ENCODE measurements at places on chromosomes 3 and 15.

DNA sequence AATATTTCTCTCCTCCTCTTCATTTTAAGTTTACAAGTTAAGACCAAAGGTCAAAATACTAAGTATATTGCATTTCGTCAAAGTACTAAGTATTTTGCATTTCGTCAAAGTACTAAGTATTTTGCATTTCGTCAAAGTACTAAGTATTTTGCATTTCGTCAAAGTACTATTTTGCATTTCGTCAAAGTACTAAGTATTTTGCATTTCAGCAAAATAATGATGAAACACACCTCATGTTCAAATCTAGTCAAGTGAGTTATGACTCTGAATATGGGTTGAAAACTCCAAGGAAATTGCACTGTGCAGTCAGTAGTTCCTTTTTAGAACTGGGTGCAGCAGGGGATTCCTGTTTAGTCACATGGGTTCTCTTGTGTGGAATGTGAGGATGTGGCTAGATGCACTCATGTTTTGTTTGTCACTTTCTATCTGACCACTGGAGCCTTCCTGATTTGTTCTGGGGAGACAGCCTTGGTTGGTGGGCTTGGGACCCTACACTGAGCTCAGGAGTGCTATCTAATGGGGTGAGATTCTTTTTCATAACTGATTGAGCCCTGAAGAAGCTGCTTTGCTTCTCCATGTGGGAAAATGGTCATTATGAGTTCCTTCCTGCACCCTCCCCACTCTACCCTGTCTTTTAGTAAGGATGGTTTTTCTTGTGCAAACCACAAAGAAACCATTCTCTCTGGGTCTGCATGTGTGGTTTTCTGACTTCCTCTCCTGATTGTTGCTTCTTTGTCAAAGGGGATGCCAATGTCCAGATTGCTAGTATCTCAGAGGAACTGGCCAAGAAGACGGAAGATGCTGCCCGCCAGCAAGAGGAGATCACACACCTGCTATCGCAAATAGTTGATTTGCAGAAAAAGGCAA lies 73.4 kb downstream of the CCK start:
- no peak for DNase-seq

DNA sequence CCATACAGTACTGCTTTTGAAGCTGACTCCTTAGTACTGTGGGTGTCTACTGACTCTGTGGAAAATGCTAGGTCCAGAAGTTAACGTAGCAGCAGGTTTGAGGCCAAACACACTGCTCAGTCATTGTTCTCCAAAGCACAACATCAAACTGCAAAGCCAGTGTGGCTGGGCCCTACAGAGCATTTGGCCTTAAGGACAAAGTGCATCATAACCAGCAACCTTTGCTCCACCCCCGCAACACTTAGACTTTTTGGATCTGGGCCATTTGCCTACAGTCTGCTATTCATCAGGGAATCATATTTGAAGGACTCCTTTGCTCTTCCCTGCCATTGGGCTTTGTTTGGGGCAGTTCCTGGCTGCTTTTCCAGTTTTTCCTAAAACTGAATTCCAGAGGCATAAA lies 43.1 kb upstream of the ARL6 start:
- DNase-seq = no peak

DNA sequence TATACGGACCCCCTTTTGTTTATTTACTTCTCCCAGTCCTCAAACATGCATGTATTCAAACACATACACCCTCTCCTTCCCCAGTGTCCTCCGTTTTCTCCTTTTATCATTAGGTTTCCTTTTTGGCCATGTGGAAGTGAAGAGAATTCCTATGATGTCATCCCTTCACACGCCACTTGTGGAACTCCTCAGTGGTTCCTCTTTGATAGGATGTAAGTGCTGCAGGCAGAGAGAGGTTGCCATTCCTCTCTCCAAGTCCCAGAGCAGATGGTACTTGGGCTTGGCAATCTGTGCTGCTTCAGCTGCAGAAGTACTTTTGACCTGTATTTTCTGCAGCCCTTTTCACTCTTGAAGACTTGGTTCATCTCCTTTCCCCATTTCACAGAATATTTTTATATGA lies 32.9 kb upstream of the CRTC3 start:
- DNase-seq = peak; percentile 40

- no peak for DNase-seq
These were observed 260.5 kb downstream of the SCAPER start for GRCh38 chr15:76644646-76645045.

DNA sequence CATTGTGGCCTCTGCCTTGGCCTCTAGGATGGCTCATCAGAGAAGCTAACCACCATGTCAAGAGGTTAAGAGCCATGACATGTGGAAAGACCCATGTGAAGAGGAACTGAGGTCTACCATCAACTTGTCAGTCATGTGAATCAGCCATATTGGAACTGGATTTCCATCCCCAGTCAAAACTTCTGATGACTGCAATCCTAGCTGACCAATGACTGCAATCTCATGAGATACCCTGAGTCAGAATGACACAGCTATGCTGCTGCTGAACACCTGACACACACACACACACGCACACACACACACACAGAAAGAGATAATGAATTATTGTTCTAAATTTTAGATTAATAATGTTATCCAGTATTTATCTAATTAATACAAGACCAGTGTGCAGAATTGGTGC lies 337.5 kb upstream of the LMCD1 start:
- no peak for DNase-seq

- DNase-seq = peak; percentile 87
These were observed 18.1 kb downstream of the FBN1 start for GRCh38 chr15:48627260-48627940.

DNA sequence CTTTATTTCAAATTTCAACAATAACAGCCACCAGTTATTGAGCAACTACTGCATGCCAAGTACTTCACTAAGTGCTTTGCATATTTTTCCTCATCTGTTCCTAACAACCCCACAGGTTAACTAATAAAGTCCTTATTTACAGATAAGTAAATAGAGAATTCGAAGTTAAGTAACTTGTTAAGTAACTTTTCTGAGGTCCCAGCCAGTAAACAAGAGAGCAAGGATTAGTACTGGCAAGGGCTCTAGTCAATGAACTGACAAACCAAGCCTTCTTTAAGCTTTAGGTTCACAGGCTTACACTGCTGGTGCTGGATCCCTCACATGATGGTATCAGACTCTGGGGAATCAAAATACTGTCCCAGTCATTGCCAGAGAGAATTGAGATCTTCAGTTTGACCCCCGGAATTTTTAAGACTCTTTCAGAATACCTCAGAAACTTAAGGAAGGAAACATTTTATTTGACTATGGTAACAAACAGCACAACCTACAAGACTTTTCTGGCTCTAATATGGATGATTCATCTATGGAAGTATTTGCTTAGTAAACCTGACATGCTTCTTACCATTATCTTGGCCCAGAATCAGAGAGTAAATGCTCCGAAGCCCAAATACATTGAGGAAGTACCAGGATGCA lies 16.5 kb downstream of the EMC3 start:
- peak; percentile 85 for DNase-seq

GRCh38 chr15:82134461-82134860 lies 88.6 kb upstream of the MEX3B start:
- no peak for DNase-seq

GRCh38 chr3:152126260-152126659 lies 142.5 kb upstream of the MBNL1 start:
- peak; percentile 36 for DNase-seq

DNA sequence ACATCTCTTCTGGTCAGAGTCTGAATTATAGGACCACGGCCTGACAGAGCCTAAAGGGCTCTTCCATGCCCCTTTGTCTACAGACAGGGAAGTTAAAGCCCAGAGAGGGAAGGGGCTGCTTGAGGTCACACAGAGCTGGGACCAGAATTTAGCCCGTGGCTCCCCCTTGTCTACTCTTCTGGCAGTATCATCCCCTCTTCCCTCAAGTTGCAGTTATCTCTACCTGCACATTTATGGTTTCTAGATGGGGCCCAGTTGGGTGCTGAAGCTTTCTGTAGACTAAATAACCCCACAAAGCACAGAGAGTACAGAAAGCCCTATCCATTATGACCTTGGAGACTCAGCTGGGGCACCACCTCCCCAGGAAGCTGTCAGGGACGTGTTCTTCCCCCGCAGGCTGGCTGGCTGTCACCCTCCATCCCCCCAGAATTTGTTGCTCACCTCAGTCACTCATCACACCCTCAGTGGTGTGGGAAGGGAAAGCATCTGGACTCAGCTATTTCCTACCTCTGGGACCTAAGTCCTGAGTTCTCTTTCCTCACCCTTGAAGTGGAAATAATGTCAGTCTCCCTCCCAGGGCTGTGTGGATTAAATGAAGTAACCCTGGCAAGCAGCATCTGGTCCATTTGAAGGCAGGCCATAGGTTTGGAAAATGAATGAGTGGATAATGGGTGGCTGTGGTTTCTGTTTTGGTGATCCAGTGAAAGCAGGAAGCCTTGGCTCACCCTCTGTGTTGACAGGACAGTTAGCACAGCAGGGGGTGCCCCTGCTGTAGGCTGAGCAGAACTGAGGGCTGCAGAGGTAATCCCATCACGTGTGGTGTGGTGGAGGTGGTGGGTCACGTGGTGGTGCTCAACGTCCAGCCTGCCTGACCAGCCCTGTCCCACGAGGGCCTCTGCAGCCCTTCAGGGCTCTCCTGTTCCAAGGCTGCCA lies 16.3 kb downstream of the ACOX2 start:
- no peak for DNase-seq

- DNase-seq = no peak
These were observed 24.5 kb downstream of the PLXNB1 start for GRCh38 chr3:48405343-48405881.

GRCh38 chr15:36472672-36473071 lies 106.8 kb upstream of the CDIN1 start:
- DNase-seq = no peak

DNA sequence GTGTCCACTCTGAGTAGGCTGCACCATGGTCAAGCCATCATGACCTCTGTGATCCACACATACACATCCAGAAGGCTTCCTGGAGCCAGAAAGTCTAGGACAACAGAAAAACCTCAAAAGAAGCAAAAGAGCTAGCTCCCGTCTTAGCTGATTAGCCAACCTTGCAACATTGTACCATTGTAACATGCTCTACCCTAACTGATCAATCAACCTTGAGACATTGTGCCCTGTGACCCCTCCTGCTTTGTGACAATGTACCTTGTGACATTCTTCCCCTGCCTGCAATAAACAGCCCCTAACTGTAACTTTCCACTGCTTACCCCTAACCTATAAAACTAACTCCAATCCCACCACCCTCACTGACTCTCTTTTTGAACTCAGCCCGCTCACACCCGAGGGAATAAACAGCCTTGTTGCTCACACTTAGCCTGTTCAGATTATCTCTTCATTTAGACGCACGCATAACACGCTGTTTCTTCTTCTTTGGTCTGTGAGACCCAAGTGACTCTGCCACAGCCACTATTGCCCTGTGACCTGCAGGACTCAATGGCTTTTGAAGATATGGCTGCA lies 1104.6 kb downstream of the OTOL1 start:
- no peak for DNase-seq

DNA sequence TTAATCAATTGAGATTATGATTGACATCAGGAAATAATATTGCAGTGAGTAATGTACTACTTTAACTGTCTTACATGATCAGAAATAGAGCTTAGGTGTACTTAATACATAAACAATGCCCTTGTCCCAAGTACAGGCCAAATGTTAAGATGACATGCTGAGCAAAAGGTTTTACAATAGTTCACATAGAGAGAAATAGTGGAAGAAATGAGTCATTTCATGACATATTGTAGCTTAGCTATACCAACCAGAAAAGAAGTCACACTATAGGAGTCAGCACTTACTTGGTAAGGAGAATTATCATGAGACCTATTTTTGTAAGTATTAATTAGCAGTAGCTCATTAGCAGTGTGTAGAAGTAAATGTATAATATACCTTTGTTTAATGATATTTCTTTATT lies 96.4 kb upstream of the NANOGP8 start:
- peak; percentile 16 for DNase-seq

GRCh38 chr3:26472345-26472744 lies 150.2 kb upstream of the LRRC3B start:
- no peak for DNase-seq

GRCh38 chr3:154486949-154487348 lies 57.0 kb upstream of the GPR149 start:
- no peak for DNase-seq

- DNase-seq = no peak
These were observed 28.1 kb upstream of the ELP6 start for GRCh38 chr3:47541583-47542108.

- DNase-seq = no peak
These were observed 13.6 kb upstream of the ONECUT1 start for GRCh38 chr15:52803467-52804306.

- DNase-seq = peak; percentile 31
These were observed 28.9 kb downstream of the CFAP91 start for GRCh38 chr3:119731560-119732343.

DNA sequence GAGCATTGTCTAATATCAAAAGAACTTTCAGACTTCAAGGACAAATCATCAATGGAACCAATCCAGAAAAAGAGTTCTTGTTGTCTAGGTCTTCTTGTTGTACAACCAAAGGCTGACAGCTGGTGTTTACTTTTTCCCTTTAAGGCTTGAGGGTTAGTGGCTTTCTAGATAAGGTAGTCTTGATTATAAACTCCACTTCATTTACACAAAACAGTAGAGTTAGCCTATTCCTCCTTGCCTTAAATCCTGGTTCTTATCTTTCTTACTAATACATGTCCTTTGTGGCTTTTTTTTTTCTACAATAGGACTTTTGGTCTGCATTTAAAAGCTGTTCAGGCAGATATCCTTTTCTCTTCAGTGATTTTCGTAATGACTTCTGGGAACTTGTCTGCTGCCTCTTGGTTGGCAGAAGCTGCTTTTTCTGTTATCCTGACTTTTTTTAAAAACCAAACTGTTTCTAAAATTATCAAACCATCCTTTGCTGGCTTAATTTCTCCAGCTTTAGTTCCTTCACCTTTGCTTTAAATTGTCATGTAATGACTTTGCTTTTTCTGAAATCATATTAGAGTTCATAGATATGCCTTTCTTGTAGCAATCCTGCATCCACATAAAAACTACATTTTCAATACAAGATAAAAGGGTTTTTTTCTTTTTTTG lies 44.8 kb downstream of the STRIT1 start:
- no peak for DNase-seq

DNA sequence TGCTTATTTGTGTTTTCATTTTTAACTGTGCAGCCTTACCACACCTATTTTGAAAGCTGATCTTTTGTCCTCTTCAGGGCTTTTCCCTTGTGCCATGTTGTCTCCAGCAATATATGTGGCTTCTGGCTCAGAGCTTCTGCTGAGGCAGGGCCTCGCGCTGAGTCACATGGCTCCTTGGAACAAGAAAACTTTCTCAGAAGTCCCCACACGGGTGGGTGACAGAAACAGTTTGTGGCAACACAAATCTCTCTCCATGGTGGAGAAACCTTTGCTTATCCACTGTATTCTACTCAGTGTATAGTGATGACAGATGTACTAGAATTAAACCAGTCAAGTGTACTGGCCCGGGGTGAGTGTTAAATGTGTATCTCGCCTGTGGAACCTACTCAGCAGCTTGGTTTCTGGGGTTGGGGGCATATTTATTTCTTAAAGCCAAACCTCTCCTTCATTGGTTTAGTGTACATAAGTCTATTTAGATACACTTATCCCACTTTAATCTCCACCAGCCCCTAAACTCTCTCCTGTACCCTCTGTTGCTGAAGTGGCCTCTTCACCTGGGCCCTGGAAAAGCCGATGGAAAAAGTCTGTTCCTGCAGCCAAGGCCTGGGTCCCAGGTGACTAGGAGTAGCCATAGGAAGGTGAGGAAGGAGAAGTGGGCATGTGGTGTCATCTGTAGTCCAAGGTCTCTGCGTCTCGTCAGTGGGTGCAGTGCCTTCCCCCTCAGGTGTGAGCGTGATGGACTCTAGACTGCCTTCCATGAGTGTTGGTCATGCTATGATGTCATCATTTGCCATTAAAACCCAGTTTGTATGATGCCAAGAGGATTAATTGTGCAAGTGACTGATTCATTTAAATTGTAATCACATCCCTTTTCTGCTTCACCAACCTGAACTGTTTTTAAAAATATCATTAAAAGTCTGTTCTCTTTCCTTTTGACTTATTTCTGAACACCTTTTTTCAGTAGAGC lies 3.2 kb upstream of the FBXL22 start:
- DNase-seq = no peak

Measured in fibroblast of the aortic adventitia (primary cell).